ENCODE measurements at places on chromosomes 6 and 20. TPM values are rescaled to one million over a fixed set of nuclear protein-coding genes. Genes with fewer than 3 reads are reported as not detected.
A peak's percentile ranks its signal among the peaks of the same experiment; 100 is the strongest.

DNA sequence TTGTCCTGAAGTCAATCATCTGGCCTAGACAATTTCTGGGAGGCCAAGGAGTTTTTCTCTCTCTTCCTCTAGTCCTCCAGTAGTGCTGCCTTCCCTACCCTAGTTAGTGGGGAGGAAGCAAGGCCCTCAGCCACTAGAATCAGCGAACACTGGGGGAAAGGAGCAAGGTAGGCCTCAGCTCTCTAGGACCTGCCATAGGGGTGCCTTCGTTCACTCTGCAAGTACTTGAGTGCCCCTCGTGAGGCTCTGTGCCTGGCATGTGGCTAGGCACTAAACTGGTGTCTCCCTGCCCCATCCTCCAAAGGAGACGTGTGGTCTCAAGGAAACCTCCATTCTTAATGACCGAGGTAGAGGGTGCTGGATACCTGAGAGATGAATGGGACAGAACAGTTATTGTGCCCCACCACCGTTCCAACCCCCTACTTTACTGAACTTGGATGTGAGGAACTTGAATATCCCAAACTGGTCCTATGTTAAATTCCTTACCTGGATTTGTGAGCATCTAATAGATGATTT, 1.1 kb downstream of the DEF6 start:
- DNase-seq, result no peak

GRCh38 chr6:139903411-139904157, 529.1 kb upstream of the CITED2 start:
- DNase-seq, result no peak

- no peak for DNase-seq
Measured at GRCh38 chr20:32841174-32841573, 17.5 kb upstream of the EFCAB8 start.

GRCh38 chr6:104995989-104996617, 39.2 kb downstream of the LIN28B start:
- DNase-seq, result no peak

GRCh38 chr6:17577059-17577458, 23.0 kb upstream of the FAM8A1 start:
- DNase-seq, result no peak

DNA sequence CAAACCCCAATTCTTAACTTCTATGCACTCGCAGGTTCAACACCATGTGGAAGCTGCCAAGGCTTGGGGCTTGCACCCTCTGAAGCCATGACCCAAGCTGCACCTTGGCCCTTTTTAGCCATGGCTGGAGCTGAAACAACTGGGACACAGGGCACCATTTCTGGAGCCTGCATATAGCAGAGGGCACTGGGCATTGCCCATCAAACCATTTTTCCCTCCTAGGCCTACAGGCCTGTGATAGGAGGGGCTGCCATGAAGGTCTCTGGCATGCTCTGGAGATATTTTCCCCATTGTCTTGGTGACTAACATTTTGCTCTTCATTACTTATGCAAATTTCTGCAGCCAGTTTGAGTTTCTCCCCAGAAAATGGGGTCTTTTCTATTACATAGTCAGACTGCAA, 484.7 kb downstream of the EPHA7 start:
- no peak for DNase-seq

DNA sequence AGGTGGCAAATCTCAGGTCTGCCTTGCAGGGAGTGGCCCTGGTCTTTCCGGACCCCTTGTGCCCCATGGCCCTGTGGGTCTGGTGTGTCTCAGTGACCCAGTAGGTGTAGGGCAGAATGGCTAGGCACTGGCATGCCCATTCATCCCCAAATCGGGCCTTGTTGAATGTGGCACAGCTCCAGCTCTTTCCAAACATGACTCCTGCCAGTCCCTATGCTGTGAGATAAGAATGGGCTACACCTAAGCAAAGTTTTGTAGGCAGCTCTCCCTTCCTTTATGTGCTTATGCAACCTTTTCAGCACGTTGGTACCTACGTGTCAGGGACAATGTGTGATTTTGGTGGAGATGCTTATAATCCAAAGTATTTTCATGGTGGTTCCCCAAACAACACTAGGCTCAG, 33.9 kb downstream of the FOXO3 start:
- DNase-seq, result no peak

GRCh38 chr20:61052195-61052750, 199.8 kb upstream of the CDH4 start:
- DNase-seq, result no peak

DNA sequence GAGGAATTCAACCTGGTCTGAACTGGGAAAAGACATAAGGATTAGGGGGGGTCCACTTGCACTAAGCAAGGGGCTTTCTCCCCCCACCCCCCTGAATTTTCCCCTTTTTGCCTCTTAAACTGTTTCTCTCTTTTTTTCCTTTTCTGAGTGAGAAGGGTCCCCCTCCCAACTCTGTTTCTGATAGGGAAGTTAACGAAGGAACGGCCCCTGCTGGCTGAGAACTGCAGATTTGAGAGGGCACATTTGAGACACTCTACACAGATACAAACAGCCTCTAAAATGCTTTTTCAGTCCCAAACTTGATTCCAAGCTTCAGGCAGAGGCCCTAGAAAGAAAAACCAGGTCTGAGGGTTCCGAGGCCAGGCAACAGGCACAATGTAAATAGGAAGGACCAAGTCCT, 91.7 kb downstream of the JARID2 start:
- DNase-seq, result no peak

GRCh38 chr6:154511791-154512190, 1.3 kb upstream of the CNKSR3 start:
- no peak for DNase-seq

DNA sequence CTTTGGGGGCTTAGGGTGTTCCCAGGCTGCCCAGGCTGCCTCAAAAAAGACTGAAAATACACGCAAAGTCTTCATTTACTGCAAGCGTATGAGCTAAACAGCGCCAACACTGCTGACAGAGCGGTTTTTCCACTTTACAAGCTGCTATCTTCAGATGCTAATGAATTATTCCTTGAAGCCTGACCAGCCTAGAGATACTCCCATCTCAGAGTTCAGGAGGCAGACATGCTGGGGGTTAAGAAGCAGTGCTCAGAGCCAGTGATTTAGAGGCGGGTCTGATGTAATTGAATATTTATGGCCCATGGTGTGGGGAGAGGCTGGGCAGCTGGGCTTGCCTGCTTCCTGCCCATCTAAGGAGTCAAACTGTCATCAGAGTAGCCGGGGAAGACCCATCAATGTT, 241.4 kb downstream of the SLC24A3 start:
- no peak for DNase-seq

DNA sequence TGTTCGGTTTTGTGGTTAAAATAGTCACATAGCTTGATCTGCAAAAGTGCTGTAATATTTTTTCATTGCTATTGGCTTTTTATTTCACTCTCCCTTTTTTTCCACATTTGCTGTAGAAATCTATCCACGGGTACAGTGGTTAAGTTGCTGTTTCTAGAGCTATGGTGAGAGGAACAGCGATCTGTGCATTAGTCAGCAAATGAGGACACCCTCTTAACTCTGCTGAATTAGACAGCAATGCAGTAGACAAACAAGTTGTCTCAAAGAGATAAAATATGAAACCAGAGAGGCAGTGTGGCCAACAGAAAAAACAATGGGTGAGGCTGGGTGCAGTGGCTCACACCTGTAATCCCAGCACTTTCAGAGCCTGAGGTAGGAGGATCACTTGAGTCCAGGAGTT, 17.6 kb upstream of the SYNJ2 start:
- peak; percentile 37 for DNase-seq

- no peak for DNase-seq
Measured at GRCh38 chr6:80319196-80319595, 212.7 kb downstream of the BCKDHB start.

DNA sequence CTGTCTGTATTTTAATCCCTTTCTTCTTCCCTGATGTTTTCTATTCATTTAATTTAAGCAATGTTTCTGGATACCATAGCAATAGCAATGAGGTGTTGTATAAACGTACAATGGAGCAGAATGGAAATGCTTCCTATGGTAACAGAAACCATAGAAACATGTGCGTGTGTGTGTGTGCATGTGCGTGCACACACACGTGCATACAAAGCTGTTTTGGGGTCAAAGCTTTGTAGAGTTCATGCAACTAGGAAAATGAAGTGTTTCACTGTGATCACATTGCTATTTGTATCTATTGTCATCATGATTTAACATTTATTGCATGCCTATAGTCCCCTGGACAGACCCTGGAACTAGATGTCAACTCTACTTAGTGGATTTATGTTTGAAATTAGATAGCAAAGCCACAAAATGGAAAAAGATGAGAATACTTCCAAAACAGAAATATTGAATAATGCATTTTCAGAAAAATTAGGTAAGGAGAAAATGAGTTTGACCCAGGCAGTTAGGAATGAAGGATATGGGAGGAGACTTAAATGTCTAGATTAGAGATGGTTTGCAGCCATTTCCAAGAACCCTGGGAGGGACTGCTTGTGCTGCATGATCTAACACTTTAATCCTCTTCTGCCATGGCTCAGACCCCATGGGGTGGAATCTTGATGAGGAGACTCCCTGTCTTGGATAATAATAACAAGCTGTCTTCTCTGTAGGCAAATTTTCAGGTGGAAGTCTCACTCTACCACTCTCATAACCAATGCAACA, 124.4 kb downstream of the TRMT11 start:
- no peak for DNase-seq

- no peak for DNase-seq
Measured at GRCh38 chr6:82603871-82604270, 240.3 kb downstream of the TPBG start.

- DNase-seq, result no peak
Measured at GRCh38 chr6:40343318-40343876, 243.8 kb downstream of the LRFN2 start.

GRCh38 chr6:57262901-57263694, 41.0 kb upstream of the RAB23 start:
- peak; percentile 77 for DNase-seq

DNA sequence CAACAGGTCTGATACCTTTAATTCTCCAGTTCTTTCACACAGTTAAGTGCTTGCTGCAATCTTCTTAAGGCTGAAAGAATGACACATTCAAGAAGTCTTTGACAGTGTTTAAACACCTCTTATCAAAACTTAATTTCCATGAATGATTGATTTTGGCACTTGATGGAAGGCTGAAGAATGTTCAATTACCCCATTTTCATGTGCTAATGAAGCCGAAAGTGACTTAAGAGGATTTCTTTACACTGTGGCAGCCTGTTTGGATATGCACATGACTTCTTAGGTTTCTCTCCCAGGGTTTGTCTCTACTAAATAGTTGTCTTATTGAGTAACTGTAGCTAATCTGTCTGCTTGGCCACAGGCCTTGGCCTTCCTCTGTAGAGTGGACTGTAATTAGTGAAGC, 81.1 kb upstream of the PRDM1 start:
- DNase-seq, result no peak

DNA sequence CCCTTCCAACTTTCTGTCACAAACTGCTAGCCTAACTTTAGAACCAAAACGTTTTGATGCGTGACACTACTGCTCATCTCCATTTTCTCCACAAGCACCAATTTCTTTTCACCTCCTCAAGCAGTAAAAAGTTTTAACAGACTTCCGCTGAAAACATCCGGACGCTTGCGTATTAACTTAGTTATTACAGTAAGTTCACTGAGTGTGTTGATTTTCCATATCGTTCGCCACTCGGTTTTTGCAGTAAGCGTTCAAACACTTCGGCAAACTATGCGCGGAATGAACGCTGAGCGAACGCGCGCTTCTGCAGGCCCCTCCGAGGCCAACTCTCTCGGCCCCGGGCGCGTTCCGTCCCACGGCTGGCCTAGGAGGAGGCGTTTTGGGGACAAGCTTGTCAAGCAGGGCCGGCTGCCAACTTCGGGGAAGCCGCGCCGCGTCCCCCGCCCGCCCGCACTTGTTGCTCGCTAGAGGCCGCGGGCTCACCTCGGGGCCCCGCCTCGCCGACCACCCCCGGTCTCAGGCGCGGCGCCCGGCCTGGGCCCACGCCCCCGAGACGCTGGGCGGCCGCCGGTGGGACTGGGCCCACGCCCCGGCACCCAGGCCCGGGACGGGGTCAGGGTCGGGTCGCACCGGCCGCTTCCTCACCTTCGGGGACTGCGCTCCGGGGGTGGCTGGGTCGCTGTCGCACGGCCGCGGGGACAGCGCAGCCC, 945 bp downstream of the PHF10 start:
- DNase-seq, result peak; percentile 76

DNA sequence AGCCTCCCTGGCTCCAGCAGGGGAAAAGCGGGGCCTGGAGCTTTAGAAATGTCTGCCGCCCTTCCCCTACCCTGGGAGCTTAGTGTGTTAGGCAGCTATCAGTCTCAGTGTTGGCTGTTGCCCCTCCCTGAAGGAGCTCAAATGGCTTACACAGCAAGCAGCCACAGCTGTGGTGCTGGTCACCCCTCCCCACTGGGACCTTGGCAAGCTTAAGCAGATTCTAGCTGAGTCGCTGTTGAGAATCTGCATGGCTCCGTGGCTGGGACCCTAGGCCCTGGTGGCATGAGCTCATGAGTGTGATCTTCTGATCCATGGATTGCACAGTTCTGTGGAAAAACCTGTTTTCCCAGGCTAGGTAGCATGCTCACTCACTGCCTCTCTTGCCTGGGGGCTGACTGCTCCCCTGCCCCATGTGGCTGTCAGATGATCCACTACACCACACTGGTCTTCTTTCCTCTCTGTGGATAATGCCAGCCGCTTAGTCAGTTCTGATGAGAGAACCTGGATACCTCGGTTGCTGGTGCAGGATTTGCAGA, 714.0 kb downstream of the MAFB start:
- no peak for DNase-seq

DNA sequence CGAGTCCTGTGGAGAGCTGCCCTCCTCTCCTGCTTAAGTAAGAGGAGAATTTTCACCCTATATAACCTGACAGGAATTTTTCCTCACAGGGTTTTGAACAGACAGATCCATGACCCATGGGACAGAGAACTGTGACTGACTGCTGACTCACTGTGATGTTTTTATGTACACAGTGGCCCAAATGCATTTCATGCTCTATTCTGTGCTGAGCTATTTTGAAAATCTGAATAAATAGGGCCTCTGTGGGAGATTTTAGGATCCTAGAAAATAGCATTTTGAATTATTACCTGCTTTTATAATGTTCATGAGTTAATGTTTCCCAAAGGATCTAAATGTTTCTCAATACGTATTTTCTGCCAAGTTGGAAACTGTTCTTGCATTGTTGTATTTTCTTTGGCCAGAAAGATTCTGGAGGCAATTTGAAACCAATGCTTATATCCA, 577.4 kb downstream of the HTR1B start:
- no peak for DNase-seq

The SLC13A3 gene
- total RNA-seq, result 0.11 TPM

The FAM209B gene
- not detected for total RNA-seq

The OR2H1 gene
- total RNA-seq, result not detected

The ABHD16B gene
- total RNA-seq, result not detected

The SLC17A9 gene
- 0.91 TPM for total RNA-seq

The ULBP3 gene
- total RNA-seq, result 27.3 TPM

The TMEM200A gene
- not detected for total RNA-seq

The MPIG6B gene
- total RNA-seq, result not detected

The RAD21L1 gene
- total RNA-seq, result 0.63 TPM

The PKIB gene
- total RNA-seq, result 23.7 TPM

The SPDEF gene
- not detected for total RNA-seq

The TCP11 gene
- total RNA-seq, result 0.06 TPM

The CALHM4 gene
- not detected for total RNA-seq

The GNAS gene
- total RNA-seq, result 286 TPM

The TRIM40 gene
- total RNA-seq, result not detected

The UBE2C gene
- 167 TPM for total RNA-seq

The DLL1 gene
- 2.8 TPM for total RNA-seq

The PAX1 gene
- total RNA-seq, result 0.12 TPM

The MDFI gene
- total RNA-seq, result 53.7 TPM

The EBF4 gene
- total RNA-seq, result 0.40 TPM

The C6orf58 gene
- 0.39 TPM for total RNA-seq

The GLO1 gene
- total RNA-seq, result 254 TPM

Data from Daoy (cell line).